Brain (organoid and tissue), 16 donors: ENCODE measurements at places on chromosomes 2 and 18.

DNA sequence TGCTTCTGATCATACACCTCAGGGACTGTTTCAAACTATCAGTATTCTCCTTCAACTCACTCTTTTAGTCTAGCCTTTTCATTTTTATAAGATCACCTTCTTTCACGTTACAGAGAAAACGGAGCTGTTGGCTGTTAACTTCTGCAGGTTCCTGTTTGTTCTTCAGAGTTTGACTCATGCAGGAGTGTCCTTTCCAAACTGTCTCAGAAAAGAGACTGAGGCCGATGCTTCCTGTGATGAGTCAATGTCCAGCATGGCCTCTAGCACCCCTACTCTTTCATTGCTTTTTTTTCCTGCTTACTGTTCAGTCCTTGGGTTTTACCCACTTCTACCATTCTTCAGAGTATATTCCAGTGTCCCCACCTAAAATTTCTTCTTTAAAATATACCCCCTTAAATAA is 240.8 kb upstream of the RGPD4 start:
- DNase-seq, result no peak

DNA sequence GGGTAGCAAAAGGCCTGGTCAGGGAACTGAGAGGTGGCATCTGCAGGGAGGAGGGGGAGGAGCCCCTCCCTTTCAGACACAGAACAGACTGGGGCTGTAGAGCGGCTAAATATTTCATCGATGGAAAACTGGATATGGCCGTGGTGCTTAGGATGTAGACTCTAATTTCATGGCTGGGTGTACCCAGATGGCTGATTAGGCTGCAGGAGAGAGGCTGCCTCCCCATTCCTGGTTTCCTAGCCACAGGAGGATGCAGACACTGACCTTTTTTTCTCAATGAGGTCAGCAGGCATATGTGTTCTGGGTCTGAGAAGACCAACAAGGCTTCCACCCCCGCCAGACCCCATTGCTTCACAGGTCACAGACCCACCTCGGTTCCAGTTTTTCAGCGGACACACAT is 79.3 kb upstream of the STPG4 start:
- DNase-seq, result no peak

GRCh38 chr2:219335373-219335786 is 2.8 kb upstream of the RESP18 start:
- DNase-seq, result peak; percentile 41

DNA sequence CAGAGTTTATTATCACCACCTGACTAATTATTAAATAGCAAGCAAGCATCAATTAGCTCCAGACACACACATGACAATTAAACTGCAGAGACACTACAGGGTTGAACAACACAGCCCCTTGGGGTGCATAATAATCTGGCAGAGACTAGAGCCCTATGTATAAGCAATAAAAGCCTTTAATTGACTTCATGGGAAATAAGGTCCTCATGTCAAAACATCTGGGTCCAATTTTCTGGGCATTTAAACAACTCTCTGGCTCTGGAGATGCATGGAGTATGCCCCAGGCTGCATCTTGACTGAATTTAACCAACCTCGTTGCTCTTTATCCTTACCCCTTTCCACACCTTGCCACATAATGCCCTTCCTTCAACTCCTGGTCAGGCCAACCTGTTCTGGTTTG is 270.7 kb upstream of the THUMPD2 start:
- DNase-seq, result peak; percentile 13

GRCh38 chr18:50311650-50312049 is 24.2 kb upstream of the CXXC1 start:
- no peak for DNase-seq

GRCh38 chr2:208256192-208256782 is 1.4 kb upstream of the IDH1 start:
- no peak for DNase-seq

DNA sequence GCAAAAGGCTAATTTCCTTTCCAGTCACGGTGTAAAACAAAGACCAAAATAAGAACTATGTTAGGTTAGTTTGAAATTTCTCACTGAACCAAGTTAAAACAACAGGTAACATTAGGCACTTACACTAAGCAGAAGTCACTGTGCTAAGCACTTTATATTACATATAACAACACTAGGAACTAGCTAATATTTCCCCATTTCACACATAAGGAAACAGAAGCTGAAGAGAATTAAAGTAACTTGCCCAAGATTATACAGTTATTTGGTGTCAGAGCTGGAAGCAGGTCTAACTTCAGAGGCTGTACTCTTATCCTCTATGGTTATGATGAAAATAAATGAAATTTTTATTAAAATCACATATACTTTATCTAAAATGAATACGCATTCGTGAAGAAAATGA is 5.9 kb downstream of the ITSN2 start:
- no peak for DNase-seq

DNA sequence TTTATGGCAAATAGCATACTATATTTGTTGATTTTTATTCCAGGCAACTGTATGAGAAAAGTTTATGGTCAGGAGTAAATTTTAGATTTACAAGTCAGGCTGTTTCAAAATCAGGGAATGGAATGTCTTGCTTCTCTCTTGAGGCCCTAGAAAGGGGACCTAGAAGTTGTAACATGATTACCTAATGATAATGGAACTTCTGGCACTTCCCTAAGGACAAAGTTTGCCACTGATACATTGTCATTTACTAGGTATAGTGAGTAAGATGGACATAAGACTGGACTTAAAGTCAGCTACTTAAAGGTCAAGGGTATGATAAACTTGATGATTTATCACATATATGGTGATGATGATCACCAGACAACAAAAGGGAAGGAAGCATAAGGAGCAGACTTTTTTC is 103.3 kb upstream of the VRK2 start:
- DNase-seq, result no peak

DNA sequence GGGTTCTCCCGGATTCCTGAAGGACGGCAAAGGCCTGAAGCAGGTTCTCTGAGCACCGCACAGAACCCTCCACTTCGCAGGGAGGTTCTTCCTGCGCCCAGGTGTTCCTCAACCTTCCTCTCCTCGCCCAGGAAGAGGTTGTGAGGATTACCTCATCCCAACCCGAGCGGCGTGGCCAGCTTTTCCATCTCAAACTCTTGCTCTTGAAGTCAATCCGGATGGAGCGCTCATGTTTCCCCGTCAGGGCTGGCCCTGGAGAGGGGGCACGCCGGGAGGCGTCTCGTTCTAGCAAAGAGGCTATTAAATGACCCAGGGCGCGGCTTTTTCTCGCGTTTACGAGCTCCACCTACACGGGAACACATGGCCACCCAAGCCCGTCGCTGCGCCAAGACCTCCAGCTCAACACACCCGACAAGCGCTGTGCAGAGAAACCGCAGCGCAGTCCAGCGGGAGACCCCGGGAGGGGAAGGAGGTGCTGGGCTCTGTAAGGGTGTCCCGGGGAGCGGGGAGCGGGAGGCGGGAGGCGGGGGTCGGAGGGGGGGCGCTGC is 540 bp upstream of the RAB10 start:
- DNase-seq, result no peak

GRCh38 chr2:101466426-101466825 is 8.5 kb downstream of the RFX8 start:
- DNase-seq, result peak; percentile 50

- no peak for DNase-seq
These were observed 173.6 kb downstream of the BCL2 start for GRCh38 chr18:63145851-63146555.

DNA sequence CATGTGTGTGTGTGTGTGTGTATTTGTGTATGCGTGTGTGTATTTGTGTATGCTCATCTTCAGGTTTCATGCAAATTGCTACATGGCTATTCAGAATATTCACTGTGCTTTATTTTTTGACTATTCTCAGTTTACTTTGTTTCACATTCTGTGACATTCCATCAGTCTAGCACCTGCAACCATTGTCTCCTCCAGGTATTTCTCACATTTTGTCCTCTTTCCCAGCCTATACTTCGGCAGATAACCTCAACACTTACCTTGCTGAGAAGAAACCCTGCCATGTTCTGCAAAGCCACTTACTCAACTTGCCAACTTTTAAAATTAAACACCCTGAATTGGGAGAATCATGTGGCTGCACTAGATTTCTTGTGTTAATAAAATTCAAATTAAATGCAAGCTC is 135.4 kb upstream of the REG3A start:
- DNase-seq, result no peak

- DNase-seq, result no peak
These were observed 228.6 kb downstream of the SATB2 start for GRCh38 chr2:199228887-199229819.

DNA sequence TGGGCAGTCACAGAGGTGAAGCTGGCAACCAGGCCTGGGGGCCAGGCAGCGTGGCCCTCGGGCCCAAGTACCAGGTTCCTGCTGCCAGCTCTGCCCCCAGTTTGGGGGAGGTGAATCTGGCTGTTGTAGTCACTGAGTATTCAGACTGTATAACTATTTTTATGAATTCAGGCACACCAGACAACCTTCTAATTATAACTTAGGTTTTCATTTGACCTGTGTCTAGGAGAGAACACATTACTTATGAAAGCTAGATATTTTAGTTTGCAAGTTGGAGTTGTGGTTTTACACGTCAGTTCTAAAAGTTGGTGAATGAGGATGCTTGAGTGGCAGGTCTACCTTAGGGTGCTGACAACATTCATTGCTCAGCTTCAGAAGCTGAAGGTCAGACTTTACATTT is 71.7 kb downstream of the LIMS1 start:
- DNase-seq, result no peak

GRCh38 chr2:37809931-37810570 is 115.0 kb upstream of the RMDN2 start:
- no peak for DNase-seq

DNA sequence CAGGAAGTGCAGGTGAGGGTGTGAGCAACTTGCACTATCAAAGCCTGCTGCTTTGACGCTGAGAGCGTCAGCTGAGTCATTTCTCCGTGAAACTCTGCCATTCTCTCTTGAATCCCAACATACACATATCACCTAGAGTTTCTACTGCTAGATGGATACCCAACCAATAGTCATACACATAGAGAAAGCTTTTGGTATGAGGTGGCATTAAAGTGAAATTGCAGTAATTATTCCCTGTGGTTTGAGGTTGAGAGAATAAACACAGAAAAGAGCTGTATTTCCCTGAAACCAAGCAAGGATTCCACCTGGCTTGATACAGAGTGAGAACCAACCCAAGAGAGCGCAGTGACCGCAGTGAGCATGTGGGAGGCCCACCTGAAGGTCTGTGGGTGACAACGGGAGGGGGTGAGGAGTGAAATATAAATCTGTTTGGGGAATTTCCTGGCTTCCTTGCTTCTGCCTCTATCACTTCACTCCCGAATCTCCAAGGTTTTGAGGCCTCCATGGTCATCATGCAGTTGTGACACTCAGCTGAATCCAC is 28.8 kb upstream of the TMEM18 start:
- DNase-seq, result no peak

- no peak for DNase-seq
These were observed 229.7 kb downstream of the KLHL29 start for GRCh38 chr2:23614701-23615100.

DNA sequence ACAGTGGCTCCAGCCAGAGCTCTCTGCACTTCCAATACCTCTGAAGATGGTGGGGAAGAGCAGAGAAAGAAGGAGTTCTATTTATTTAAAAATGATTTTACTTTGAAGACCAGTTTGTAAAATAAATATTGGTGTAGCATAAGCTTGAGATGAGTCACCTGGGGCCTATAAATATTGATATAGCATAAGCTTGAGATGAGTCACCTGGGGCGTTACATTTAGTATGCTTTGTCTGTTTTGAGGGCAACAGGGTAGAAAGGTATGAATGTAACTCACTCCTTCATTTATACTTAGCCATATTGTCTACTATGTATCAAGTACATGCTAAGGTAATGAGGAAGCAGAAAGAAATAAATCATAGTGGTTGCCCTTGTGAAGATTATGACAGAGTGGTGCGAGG is 7.7 kb upstream of the SULT1C4 start:
- DNase-seq, result no peak

GRCh38 chr2:169673921-169674320 is 20.3 kb downstream of the CFAP210 start:
- no peak for DNase-seq

GRCh38 chr2:231167745-231168459 is 30.5 kb upstream of the ARMC9 start:
- no peak for DNase-seq

DNA sequence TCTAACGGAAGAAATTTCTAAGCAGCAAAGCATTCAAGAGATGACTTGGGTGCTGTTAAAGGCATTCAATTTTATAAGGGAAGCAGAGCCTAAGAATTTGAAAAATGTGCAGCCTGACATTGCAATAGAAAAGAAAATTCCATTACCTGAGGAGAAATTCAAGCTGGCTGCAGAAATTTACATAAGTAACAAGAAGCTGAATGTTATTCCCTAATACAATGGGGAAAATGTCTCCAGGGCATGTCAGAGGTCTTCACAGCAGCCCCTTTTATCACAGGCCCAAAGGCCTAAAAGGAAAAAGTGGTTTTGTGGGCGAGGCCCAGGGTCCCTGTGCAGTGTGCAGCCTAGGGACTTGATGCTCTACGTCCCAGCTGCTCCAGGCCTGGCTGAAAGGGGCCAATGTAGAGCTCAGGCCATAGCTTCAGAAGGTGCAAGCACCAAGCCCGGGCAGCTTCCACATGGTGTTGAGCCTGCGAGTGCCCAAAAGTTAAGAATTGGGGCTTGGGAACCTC is 306.7 kb downstream of the RDH14 start:
- no peak for DNase-seq

DNA sequence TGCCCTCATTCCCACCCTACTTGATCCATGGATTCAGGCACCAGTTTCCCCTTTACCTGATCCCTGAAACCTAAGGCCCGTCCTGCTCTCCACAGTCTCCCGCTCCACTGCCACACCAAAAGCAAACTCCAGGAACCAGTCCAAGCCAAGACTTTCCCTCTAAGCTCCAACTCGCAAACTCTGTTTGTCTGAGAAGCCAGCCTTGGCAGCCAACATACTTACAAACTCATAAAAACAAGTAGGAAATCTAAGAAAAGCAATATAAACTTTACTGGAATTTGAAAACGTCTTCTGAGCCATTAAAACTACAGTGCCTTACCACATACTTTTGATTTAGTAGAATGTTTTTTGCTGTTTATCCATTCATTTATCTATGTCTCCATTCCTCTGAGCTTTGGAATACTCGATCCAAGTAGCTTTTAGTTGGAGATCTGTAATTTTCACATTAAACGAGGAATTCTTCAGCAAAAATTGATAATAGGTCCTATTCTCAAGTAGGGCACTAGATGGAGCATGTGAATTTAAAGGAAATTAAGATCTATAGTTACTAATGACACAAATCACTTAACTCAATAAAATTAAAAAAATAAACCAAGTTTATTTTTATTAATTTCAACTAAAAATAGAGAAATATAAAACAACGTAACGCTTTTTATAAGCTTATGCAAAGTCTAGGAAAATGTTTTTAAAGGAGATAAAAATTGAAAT is 199.7 kb downstream of the MYO3B start:
- DNase-seq, result peak; percentile 25

GRCh38 chr2:16625201-16625729 is 40.4 kb downstream of the CYRIA start:
- no peak for DNase-seq

DNA sequence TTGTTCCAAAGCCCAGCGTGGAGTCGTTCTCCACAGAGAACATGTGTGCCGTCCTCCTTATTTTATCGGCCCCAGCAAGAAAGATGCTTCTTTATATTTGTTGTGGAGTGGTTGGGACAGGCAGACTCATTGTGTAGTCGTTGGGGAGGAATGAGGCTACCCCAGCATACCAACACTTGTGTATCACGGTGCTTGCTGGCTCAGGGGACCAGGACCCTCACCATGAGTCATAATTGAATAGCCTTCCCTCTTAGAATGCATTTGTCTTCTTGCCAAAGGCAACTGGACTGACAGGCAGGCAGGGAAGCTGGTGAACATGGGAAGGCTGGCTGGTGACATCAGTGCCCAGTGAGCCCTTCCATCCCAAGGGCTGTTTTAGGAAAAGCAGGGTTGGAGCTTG is 4.7 kb downstream of the CAPN10 start:
- no peak for DNase-seq
